ENCODE measurements at places on chromosomes 5 and 9.

DNA sequence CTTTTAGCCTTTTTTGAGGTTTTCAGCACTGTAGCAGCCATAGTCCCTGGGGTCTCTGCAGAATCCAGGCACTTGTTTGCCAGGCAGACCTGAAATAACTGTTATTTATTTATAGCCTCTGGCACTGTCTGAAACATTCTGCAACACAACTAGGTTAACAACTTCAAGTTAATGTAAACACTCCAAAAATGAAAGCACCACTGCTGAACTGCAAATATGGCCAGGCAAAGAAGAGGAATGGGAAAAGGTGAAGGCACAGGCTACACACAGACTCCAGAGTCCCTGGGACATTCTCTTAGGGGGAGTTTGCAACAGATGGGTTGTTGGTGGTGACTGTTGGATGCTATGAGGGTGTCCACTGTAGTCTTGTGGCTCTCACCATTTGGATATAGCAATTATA is 369.0 kb downstream of the MAT2B start:
- DNase-seq, result no peak

DNA sequence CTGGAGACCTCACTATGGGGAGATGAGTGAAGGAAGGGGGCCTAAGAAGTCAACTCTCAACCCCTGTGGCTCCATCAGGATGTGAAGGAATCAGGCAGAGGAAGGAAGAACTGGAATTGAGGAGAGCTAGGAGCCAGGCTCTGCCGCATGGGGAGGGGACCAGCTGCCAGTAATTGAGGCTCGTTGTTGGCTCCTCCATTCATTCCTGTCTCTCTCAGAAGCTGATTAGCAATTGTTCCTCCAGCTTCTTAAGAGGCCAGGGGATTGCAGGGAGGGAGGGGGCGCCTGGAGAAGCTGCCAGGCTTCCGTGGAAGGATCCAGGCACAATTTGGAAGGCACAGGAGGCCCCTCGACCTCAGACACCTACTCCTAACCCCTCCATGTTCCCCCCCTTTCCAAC is 20.5 kb upstream of the TTLL11 start:
- DNase-seq, result no peak

DNA sequence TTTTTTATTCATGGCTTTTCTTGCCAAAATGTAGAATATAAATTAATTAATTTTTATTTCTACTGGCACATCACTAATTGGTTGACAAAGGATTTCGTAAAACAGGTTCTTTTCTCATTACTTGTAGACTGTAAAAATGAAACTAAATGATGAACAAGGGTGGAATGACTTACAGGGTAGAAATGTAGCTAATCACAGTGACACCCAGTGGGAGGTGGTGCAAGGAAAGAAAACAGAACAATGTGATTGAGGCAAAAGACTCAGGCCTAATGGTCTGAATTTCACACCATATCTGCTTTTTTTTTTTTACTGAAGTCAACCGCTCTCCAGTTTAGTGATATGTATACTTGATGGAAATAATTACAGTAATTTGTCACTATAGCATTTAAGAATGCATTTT is 28.9 kb downstream of the GABRG2 start:
- DNase-seq, result no peak

DNA sequence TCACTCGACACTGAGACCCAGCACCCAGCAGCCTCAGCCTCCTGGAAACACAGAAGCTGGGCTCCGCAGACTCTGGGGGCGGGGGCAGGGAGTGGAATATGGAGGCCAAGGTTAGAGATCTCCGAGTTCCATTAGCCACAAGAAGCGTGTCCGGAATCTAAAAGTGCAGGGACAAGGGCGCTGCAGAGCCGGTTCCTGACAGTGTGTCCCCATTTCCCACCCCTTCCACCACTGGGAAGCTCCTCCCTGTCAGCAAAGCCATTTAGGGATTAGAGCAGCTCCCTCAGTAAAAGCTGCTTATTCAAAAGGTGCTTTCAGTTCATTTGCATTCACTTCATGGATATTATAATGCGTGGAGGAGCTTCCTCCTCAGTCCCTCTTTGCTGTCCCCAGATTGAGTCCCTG is 74.1 kb upstream of the HSPA9 start:
- DNase-seq, result no peak
